ENCODE measurements at places on chromosomes 1 and 21.

- no peak for DNase-seq
These were observed 32.0 kb downstream of the MACO1 start for GRCh38 chr1:25462732-25463131.

DNA sequence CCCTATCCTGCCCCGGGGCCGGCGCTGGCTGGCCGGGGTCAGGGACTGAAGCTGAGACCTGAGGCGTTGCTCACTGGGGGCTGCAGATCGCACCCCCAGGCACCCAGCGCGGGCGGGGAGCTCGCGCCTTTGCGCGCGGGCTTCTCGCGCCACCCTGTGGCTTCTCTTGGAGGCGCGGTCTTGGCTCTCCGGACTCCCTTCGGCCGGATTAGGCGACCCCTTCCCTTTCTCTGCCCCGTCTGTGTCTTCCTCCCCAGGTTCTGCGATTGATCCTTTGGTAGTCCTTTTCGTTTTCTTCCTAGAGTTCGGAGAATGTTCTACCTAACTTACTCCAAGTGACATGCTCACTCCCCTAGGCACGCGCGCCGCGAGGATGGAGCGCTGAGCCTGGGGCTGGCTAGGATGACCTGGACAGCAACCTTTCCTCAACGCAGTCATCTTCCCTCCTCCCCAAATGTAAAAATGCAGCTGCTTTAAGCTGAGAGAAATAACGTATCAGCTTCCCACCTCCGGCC lies 495 bp upstream of the NTRK1 start:
- no peak for DNase-seq

GRCh38 chr1:237111807-237112206 lies 69.8 kb downstream of the RYR2 start:
- DNase-seq: no peak

DNA sequence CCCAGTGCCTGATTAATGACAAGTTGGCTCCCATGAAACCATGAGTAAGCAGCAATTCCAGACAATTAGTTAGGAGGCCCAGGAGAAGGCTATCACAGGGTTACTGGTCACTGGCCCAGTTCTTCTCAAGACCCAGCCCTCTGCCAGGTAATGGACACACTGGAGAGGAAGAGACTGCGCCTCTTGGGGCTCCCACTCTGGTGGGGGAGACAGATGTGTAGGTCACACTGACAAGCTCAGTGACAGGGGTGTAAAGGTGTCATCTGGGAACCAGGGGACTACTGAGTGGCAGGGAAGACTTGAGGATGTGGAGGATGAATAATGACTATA lies 4.9 kb downstream of the HPCA start:
- DNase-seq: no peak

- DNase-seq: no peak
These were observed 19.7 kb downstream of the EDEM3 start for GRCh38 chr1:184734980-184735379.

DNA sequence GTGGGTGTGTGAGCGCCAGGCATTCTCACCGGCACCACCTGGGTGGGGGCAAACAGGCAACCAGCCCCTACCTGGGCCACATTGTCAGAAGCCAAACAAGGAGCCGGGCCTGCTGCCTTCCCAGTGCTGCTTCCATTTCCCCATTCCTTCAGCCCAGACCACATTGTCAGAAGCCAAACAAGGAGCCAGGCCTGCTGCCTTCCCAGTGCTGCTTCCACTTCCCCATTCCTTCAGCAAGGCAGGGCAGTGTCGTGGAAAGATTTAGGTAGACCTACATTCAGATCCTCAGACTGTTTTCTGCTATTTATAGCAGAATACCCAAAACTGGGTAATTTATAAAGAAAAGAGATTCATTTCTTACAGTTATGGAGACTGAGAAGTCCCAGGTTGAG lies 47.0 kb upstream of the EFHD2 start:
- no peak for DNase-seq

DNA sequence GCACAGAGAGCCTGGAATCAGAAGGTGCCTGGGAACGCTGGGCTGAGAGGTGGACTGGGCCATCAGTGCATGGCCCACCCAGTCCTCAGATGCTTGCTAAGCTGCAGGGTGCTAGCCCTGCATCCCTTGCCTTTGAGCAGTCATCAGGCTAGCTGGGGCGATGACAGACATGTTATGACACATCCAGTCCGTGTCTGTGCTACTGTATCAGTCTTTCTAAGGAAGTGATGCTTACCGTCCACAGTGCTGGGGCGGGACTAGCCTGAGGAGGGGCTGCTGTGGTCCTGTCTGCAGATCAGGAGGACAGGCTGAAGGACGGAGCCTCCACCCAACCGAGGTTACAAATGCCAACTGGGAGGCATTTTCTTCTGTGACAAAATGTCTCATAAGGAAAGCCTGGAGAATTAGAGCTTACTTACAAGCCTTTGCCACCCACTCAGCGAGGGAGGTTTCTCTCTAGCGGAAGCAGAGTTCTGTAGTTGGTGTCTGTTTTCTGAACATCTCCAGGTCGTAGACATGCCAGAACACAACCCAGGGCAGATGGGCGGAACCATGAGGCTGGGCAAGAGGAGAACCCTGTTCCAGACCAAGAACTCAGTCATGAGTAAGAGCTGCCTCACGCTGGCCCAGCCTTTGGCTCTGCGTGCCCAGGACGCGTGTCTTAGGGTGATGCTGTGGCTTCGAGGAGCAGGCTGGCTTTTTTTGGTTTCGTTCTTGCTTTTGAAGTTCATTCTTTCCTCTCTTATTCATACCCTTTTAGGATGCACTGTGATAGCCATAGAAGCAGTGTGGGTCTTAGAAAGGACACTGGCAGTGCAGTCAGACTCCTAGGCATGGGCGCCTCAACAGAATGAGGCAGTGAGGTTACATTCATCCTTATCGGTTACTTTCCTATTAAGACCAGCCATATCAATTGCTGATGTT lies 14.3 kb downstream of the SLFNL1 start:
- no peak for DNase-seq

DNA sequence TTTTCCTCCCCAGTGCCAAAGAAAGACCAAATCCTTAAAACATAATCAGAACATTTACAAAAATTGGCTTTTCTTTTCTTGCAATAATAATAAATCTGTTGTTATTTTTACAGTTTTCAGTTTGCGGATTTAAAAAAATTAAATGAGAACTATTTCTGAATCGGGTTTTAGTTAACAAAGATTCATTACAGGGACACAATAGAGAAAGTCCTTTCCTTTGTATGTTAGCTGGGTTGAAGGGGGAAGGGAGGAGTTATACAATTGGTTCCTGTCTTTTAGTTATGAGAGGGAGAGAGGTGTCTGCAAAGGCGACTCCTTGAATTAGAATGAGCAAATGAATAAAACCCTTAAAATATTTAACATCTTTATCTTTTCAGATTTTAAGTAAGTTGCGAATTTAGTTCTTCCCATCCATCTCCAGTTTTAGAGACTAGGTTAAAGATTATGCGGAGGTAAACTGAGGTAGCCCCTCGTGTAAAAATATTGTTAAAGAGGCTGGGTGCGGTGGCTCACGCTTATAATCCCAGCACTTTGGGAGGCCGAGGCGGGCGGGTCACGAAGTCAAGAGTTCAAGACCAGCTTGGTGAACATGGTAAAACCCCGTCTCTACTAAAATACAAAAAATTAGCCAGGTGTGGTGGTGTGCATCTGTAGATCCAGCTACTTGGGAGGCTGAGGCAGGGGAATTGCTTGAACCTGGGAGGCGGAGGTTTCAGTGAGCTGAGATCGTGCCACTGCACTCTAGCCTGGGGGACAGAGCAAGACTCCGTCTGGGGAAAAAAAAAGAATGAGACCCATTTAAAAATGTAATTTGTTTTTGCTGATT lies 3.9 kb downstream of the SPEN start:
- DNase-seq: no peak

DNA sequence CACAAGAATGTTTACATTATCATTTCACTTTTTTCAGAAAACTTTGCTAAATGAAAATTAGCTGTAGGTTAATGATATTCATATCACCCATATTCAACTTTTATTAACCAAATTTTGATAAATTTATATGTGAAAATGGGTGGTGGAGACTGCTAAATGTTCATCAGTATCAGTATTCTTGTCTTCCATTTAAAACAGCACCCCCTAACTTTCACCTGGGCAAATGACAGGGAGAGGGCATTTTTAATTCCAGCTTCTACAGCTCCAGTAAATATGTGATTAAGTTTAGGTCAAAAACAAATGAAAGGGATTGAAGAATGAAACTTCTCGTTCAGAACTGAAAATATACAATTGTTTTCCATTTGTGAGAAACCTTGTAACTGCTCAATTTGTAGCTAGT lies 722.2 kb downstream of the KCNT2 start:
- DNase-seq: no peak

GRCh38 chr1:206142011-206142410 lies 24.8 kb upstream of the AVPR1B start:
- peak; percentile 42 for DNase-seq

- no peak for DNase-seq
These were observed 9.7 kb downstream of the KIF14 start for GRCh38 chr1:200610846-200611245.

DNA sequence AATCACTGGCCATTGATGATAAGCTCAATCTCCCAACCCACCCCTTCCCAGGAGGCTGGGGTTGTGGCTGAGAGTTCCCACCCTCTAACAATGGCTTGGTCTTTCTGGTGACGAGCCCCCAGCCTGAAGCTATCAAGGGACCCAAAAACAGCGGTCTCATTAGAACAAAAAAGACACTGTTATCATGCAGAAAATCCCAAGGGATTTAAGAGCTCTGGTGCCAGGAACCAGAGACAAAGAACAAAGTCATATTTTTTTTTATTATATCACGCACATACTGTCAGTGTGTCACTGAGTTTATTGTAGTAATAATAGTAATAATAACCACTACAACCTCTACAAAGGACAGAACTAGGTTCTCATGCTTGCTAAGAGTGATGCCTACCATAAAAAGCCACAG lies 43.9 kb downstream of the CCDC185 start:
- DNase-seq: no peak

DNA sequence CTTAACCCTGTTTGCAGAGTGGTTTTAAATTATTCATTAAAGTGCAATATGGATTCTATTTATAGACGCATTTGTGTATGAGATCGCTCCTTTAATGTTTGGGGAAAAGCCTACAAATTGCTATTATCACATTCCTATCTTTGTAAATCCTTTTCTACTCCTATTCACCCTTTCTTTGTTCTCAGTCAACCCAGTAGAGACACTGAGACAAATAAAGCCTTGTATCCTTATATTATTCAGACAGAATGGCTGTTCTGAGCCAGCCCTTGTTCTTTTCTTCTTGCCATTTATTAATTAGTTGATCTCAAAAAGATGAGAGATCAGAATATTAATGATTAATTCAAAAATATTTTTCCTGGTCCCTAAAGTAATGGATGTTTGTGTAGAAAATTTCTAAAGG lies 8.4 kb downstream of the PCBP3 start:
- no peak for DNase-seq

DNA sequence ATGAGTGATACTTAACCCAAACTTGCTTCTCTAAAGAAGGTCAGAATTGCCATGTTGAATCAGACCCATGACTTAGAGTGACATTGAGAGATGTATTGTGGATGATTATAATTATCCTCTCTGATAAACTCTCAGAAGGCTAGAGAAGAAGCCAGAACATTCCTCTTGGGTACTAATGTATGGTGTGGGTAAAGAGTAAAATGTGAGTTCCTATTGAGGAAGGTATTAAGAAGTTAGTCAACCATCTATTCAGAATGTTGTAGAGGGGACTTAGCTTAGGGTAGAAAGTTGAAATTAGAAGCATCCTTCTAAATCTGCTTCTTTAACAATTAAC lies 7.3 kb downstream of the GMEB1 start:
- no peak for DNase-seq

GRCh38 chr1:230208619-230209261 lies 141.7 kb downstream of the GALNT2 start:
- no peak for DNase-seq

DNA sequence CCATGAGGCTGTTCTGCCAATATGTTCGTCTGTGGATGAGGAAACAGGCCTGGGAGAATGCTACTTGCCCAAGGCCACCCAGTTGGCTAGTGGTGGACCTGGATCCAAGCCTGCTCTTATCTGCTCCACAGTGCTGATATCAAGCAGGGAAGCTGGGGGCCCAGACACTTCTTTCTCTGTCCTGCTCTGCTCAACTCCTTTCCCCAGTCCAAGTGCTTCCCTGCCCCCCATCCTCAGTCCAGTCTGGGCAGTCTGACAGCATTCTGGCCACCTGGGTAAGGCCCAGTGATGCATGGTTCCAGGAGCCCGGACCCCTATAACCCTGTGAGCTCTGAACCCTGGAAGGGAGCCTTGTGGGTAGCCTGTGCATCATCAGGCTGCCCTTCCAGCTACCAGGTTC lies 4.2 kb upstream of the PAQR7 start:
- DNase-seq: no peak

DNA sequence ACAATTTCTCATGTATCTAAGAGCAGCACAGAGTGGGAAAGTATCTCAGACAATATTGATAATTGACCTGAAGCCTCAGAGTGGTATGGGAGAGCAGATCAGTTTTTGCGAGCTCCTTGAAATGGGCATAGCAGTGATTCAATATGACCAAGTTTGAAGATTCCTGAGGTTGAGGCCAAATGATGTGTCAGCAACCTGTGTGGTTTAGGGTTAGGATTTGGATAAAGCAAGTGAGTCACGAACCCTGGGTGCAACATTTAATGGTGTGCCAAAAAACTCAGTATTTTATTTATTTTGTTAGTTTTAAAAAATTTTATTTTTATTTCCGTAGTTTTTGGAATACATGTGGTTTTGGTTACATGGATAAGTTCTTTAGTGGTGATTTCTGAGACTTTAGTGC lies 92.5 kb upstream of the C21orf91 start:
- no peak for DNase-seq

DNA sequence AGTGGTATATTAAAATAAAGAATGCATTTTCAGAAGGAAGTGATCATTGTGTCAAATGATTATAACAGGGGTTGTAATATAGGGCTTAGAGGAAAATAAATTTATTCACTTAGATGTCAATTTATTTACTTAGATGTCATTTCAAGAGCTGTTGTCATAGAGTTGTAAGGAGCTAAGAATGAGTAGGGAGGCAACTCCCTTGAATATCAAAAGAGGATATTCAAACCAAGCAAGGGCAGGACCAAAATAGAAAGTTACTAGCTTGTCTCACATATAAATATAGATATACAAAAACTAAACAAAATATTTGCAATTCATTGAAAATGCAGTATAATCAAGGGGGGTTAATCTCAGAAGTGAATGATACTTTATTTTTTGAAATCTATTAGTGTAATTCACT lies 16.0 kb upstream of the RASAL2 start:
- DNase-seq: no peak

DNA sequence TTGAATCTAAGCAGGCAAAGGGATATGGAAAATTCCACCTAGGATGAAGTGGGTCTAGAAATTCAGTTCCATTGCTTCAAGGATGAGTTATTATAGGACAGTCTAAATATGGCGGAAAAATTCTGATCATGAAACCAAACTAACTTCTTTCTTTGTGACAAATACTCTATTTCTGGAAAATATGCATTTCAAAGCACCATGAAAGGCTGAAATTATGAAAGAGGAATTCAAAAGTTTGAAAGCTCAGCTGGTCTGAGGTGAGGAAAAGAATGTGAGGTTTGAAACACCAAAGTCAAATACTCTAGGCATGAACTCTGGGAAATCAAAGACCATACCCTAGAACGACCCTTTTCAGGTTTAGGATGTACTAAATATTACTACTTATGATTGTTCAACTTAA lies 36.4 kb upstream of the COL11A1 start:
- no peak for DNase-seq

GRCh38 chr1:50447961-50448360 lies 24.7 kb upstream of the DMRTA2 start:
- no peak for DNase-seq

All from renal pelvis (tissue), 12 donors.